ENCODE measurements at places on chromosomes 16 and 17.

DNA sequence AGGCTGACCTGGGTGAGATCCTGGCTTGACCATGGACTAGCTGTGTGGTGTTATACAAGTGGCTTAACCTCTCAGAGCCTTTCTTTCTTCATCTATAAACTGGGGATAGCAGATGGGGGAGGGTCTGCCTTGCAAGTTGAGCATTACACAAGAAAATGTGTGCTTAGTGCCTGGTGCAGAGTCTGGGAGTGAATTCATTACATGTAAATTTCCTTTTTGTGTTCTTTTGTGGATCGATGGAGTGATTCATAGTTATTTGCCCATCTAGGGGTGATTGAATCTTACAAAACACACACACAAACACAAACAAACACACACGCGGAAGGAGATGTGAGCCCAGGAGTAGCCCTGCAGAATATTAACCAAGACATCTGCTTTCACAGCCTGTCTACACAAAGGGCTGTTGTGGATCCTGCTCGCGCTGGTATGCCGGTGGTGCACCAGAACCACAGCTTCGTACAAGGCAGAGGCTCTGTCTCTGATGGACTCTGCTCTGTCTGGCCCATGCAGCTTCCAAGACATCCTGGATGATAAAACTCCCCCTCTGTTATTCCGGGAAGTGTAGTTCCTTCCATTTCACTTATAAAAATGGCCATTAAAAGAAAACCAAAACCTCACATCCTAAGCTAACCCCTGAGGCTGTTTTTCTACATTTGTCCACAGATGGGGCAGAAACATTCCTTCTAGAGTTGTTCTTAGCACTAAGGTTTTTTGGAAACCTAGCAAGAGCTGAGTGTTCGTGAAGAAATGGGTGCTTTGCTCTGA lies 86.1 kb downstream of the UTP18 start:
- no peak for DNase-seq

DNA sequence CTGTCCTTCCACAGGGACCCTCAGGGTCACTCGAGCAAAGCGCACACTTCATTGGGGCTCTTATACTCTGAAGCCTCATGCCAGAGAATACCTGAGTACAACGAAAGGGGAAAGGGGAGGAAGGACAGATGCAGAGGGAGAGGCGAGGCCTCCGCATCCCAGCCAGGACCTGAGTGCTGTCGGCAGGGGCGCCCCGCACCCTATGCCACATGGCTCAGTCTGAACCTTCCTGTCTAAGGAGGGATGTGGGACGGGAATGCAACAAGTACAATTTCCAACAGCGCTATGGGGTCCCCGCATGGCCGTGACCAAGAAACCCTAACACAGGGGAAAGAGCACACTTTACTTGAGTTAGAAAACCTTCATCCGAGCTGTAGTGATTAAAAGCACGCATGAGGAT lies 39.8 kb upstream of the FAAP100 start:
- no peak for DNase-seq

- DNase-seq, result no peak
These were observed 373.7 kb upstream of the SALL1 start for GRCh38 chr16:51524555-51525373.

GRCh38 chr17:48471817-48472410 lies 41.9 kb upstream of the SKAP1 start:
- DNase-seq, result no peak

DNA sequence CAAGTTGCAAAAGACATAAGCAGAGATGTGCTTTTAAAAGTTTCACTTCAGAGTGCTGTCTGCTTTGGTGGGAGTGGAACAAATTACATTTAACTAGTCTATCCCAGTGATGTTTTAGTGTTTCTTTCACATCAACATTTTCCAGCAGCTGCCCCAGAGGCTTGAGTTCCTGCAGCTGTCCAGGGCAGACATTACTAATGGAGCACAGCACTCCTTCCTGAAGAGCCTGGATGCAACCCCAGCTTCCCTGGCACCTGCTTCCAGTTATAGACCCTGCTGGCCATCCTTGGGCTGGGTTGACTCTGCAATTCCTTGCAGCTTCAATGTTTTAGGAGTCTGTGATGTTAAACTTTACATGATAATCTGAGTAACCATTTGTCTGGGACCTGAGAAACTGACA lies 61.4 kb upstream of the PIRT start:
- DNase-seq, result no peak

DNA sequence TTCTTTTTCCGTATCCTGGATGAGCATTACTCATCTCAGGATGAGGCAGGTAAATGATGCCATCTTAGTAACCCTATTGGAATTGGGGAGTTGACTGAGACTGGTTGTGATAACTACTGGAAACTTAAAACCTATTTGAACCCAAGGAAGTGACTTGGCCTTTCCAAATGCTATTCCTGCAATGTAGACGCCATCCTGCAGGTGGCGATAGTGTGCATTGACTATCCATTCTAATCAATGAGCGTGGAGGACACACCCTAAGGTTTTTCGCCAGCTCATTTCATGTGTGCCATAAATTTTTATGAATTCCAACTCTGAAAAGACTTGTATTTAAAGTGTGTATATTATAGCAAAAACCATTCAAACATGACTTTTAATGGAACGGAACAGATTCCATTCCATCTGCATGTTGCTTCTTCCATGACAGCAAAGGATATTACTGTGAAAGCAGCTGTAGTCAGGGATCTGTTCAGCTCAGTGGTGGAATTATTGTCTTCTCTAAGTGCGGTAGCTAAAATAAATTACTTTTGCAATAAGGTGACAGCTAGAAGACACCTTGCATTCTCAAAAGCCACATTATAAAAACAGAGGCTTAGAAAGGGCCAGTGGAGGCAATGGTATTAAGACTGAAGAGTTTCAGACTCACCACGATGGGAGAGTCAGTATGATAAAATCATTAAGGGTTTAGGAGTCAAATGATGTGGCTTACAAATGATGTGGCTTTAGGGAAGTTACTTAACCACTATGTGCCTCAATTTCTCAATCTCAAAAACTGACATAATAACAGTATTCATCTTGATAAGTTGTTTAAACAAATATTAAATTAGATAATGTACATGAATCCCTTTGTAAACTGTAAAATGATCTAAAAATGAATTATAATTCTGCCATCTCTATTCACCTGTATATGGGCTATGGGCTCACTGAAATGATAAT lies 55.5 kb downstream of the SYT17 start:
- peak; percentile 39 for DNase-seq

GRCh38 chr16:12917246-12917645 lies 15.8 kb downstream of the SHISA9 start:
- DNase-seq, result no peak

All from stimulated activated CD4-positive, alpha-beta T cell treated with anti-CD3 and anti-CD28 coated beads, Interleukin-1b, Interleukin-23, amount 100 ng/mL, for 24 hours (primary cell).